ENCODE measurements at places on chromosomes 13 and 19.

DNA sequence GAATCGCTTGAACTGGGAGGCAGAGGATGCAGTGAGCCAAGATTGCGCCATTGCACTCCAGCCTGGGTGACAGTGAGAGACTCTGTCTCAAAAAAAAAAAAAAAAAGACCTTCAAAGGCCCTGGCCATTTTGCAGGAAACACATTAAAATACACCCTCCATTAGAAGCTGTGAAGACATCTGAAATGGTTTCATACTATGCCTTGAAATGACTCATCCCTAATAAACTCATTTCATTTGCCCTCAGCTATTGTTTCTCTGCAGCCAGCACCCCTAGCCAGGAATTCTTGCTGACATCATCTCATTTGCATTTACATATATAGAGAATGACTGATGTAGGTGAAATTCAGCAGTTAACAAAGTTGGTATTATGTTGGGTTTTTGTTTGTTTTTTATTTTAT is 8.7 kb downstream of the EML2 start:
- no peak for DNase-seq

- no peak for DNase-seq
Observed at GRCh38 chr13:26037302-26037701, 14.5 kb downstream of the SHISA2 start.

GRCh38 chr13:106796280-106797047 is 228.5 kb upstream of the ARGLU1 start:
- DNase-seq: no peak

- DNase-seq: no peak
Observed at GRCh38 chr13:43787997-43788396, 1.2 kb upstream of the ENOX1 start.

DNA sequence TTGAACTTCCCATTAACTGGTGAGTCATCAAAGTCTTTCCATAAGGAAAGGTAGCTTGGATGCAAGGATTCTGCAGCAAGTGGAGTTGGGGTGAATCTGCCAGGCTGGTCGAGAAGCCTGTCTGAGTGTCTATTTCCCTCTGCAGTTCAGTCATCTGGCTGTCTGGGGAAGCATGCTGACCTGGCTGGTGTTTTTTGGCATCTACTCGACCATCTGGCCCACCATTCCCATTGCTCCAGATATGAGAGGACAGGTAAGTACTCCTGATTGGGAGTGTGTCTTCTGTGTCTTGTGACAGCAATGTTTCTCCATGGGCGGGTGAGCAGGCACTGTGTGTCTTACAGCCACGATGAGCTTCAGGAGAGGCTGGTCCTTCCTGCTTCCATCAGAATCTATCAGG is 189.7 kb downstream of the SHISA2 start:
- DNase-seq: no peak

DNA sequence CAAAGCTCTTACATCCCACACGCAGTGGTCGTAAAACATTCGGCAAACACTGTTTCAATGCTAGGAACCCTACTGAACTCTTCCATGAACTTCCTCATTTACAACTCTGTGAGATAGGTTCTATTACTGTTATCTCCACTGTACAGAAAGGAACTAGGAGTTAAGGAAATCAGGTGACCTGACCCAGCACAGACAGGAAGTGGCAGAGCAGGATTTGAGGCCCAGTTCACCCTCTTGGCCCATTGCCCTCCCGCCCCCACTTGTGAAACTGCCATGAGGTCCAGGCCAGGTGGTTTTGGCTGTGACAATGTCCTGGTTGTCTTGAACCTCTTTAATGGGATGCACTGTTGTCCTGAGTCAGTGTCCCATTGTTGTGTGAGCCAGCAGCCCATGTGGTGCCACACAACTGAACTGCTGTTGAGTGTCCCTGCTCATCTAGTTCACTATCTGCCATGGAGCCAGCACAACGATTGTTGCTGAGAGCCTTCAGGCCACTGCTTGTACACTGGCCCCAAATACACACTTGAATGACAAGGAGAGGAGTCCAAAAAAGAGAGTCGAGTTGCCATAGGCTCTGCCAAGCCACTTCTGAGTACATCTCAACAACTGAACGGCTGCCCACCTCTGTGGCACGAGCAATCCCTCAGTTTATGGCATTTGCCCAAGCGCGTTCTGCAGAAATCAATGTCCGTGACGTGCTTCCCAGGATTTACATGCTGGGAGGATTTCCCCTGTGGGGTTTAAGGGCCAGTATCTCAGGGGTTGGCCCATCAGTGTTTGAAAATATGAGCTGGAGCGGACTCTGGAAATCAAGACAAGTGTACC is 484.6 kb downstream of the TSHZ3 start:
- no peak for DNase-seq

- no peak for DNase-seq
Observed at GRCh38 chr13:72039126-72039525, 172.1 kb upstream of the DACH1 start.

- DNase-seq: no peak
Observed at GRCh38 chr13:25882466-25883357, 169.1 kb downstream of the SHISA2 start.

GRCh38 chr19:33430674-33431277 is 57.3 kb downstream of the CEBPG start:
- peak; percentile 27 for DNase-seq

GRCh38 chr19:40933025-40933424 is 51.0 kb upstream of the CYP2A7 start:
- no peak for DNase-seq

DNA sequence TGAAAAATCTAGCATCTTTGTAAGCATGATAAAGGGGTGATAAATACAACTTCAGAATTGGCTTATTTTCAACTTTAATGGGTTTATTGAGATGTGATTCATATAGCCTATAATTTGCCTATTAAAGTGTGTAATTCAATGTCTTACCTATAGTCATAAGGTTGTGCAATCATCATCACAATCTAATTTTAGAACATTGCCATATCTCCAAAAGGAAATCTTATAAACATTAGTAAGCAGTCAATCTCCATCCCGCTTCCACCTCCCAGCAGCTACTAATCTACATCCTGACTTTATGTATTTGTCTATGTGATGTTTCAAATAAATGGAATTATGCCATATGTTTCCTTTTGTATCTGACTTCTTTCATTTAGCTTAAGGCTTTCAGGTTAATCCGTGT is 145.2 kb upstream of the KLHL1 start:
- DNase-seq: no peak

DNA sequence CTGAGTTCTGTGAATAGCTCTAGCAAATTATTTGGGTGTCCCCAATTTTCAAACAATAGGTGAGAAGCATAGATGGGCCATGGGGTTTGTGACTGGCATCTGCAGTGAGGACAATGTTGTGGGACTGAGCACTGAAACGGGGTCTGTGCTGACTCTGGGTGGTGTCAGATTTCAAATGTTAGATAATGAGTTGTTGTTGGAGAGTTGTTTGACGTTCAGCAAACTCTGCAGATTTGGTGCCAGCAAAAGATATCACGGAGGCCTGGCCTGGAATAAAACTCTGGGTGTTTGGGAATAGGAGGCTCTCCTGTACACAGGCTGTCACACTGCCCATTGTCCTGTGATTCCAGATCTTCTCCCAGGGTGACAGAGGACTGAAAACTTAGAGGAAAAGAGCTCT is 2.9 kb downstream of the ZNF90 start:
- no peak for DNase-seq

DNA sequence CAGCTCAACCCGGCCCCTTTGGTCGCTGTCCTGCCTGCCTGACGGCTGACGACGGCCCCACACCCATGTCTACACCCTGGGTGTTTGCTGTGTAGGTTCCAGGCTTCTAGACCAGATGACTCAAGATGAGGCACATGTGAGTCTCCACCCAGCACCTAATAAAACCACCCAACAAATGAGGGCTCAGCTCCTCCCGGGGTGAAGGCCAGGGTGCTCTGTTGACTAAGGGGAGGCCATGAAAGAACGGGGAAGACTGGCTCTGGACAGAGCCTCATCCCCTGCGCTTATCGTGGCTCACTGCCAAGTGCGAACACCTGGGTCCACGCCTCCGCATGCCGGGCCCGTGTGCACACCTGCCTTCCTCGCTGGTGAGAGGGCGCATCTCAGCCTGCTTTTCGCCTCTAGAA is 39.6 kb downstream of the COL4A2 start:
- DNase-seq: no peak

DNA sequence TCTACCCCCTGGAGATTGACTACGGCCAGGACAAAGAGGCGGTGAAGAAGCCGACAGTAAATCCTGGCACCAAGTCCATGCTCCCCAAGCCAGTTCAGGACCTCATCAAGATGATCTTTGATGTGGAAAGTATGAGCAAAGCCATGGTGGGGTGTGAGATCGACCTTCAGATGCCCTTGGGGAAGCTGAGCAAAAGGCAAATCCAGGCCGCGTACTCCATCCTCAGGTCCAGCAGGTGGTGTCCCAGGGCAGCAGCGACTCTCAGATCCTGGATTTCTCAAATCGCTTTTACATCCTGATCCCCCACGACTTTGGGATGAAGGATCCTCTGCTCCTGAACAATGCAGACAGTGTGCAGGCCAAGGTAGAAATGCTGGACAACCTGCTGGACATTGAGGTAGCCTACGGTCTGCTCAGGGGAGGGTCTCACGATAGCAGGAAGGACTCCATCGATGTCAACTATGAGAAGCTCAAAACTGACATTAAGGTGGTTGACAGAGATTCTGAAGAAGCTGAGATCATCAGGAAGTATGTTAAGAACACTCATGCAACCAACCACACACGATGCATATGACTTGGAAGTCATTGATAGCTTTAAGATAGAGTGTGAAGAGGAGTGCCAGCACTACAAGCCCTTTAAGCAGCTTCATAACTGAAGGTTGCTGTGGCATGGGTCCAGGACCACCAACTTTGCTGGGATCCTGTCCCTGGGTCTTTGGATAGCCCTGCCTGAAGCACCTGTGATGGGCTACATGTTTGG is 24.0 kb upstream of the ANKRD10 start:
- no peak for DNase-seq

- no peak for DNase-seq
Observed at GRCh38 chr13:110249326-110249725, 57.6 kb downstream of the COL4A1 start.

DNA sequence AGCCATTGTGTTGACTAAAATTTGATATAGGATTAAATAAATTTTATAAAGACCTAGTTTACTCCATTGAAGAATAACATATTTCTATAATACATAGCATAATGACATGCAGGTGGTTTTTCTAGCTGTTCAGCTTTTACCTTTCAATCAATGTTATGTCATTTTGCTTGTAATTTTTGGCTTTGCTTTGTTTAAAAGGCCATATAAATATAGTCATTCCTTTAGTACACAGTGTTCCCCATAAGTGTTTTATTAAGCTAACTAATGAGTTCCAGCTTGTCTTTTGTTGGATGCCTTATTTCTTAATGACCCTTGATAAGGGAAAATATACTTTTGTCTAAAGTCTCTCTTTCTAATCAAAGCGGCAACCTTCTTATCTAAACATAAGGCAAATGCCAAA is 906.3 kb upstream of the GPC6 start:
- DNase-seq: no peak

- DNase-seq: no peak
Observed at GRCh38 chr13:22599156-22599555, 581.6 kb upstream of the SGCG start.

GRCh38 chr19:21256722-21257121 is 72.5 kb downstream of the ZNF708 start:
- no peak for DNase-seq

DNA sequence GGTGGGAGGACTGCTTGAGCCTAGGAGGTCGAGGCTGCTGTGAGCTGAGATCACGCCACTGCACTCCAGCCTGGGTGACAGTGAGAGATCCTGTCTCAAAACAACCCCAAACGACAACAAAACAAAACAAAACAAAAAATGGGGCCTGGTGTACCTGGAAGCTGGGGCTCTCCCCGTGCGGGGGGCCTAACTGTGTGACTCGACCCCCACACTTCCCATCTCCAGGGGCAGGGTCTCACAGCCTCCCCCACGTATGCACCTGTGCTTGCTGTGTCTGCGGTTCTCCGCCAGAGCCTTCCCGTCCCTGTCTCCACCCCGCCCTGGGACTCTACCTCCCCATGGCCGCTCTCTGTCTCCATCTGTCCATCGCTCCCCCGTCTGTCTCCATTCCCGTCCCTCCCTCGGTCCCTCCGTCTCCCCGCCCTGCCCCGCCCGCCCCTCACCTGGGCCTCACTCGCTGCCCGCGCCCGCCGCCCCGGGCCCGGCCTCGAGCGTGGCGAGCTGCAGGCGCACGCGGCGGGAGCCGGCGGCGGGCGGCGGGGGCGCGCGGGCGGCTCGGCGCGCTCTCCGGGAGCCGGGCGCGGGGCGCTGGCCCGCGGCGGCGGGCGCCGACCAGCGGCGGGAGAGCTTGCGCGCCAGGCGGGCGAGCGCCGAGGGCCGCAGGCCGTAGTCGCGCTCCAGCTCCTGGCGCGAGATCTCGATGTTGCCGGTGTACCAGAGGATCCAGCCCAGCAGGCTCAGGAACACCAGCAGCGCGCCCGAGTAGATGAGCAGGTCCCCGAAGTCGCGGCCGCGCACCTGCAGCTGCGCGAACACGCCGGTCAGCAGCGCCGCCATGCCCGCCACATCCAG is 587 bp downstream of the TMEM238 start:
- DNase-seq: no peak

DNA sequence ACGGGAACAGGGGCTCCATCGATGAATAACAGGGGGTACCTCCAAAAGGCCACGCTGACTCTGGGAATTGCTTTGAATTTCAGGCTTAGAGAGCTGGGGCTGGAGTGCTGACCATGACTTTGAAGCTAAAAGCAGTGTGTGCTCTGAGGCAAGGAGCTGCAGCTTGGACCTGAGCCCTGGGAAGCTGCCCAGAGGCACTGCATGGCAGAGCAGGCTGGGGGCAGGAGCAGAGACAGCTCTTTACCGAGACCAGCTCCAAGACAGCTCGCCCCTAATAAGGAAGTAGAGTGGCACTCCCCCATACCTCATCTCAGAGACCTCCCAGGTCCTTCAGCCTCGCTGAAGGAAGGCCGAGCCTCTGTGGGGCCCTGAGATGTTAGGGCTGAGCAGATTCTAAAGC is 200.2 kb downstream of the COL4A1 start:
- DNase-seq: no peak

- no peak for DNase-seq
Observed at GRCh38 chr13:80151016-80151415, 189.9 kb downstream of the SPRY2 start.

DNA sequence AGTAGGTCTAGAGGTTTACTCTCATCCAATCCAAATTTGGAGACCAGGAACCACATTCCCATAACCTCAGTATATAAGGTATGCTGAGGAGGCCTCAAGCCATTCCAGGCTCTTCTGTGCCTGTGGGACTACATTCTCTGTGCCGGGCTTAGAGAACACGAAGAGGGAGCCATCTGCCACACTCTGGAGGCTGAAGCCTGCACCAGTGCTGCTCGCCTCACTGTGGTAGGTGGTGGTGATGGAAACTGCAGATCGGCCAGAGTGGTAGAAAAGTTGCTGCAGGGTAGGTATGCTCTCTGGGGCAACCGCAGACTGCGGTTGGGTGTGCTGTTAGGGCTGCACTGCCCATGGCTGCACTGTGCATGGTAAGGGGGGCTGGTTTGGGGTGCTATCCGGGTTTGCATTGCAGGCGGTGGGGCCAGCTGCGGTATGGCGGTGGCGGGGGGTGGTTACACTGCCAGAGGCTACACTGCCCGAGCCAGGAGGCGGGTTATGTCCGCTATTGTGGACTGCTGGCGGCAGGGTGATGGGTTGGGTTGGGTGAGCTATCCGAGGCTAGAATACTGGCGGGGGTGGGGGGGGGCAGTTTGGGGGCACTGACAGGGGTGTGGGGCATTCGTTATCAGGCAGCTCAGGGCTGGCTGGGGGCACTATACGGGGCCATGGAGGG is 145.0 kb downstream of the TNFRSF19 start:
- DNase-seq: no peak

GRCh38 chr19:41956621-41957020 is 2.5 kb downstream of the RABAC1 start:
- no peak for DNase-seq

GRCh38 chr13:18949970-18950369 is 231.7 kb downstream of the TUBA3C start:
- DNase-seq: no peak

- DNase-seq: no peak
Observed at GRCh38 chr19:39874404-39874803, 28.2 kb upstream of the FBL start.
